Aorta (tissue), 5 donors: ENCODE measurements at places on chromosomes 11 and 22.
A peak's percentile ranks its signal among the peaks of the same experiment; 100 is the strongest.

GRCh38 chr11:104999721-105000120, 23.2 kb downstream of the CASP5 start:
- no peak overlapping the region for H3K27ac ChIP-seq
- no peak for DNase-seq
- H3K4me1 ChIP-seq, result no peaks in the 10 kb centered on the region
- no peaks in the 10 kb centered on the region for H3K27me3 ChIP-seq
- H3K36me3 ChIP-seq, result no peaks in the 10 kb centered on the region

GRCh38 chr22:33654173-33654895, 265.9 kb downstream of the LARGE1 start:
- H3K36me3 ChIP-seq, result no peaks in the 10 kb centered on the region
- H3K4me3 ChIP-seq, result no peak overlapping the region
- no peak overlapping the region for H3K27ac ChIP-seq
- no peak for DNase-seq
- H3K27me3 ChIP-seq, result no peaks in the 10 kb centered on the region
- peaks cover 1% of the 10 kb centered on the region for H3K4me1 ChIP-seq

- no peaks in the 10 kb centered on the region for H3K36me3 ChIP-seq
- H3K27me3 ChIP-seq, result no peaks in the 10 kb centered on the region
- H3K4me1 ChIP-seq, result peaks cover 2% of the 10 kb centered on the region
- no peak for DNase-seq
- H3K4me3 ChIP-seq, result no peak overlapping the region
- H3K27ac ChIP-seq, result no peak overlapping the region
Observed at GRCh38 chr11:86990031-86990430, 34.8 kb upstream of the FZD4 start.

- no peak overlapping the region for H3K4me3 ChIP-seq
- H3K27me3 ChIP-seq, result no peaks in the 10 kb centered on the region
- H3K4me1 ChIP-seq, result no peaks in the 10 kb centered on the region
- no peak for DNase-seq
Observed at GRCh38 chr11:118846181-118846935, 37.3 kb upstream of the CXCR5 start.

DNA sequence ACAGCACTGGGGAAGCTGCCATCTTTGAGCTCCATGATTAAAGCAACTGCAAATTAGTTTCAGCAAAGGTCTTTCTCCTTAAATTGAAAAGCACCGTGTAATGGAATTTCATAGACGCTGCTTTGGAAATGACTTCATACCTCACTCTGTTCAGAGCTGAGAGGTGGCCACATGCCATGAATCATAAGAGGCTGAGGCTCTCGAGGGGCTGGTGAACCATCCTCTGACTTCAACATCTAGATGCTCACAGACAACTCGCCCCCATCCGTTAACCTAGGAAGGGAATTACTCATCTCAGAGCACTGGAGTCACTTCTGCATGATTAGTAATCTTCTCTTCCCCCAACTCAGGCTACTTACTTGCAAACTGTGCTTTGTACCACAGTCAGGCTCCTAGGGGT, 122.3 kb downstream of the RCN1 start:
- no peaks in the 10 kb centered on the region for H3K27me3 ChIP-seq
- no peaks in the 10 kb centered on the region for H3K36me3 ChIP-seq
- no peak overlapping the region for H3K27ac ChIP-seq

DNA sequence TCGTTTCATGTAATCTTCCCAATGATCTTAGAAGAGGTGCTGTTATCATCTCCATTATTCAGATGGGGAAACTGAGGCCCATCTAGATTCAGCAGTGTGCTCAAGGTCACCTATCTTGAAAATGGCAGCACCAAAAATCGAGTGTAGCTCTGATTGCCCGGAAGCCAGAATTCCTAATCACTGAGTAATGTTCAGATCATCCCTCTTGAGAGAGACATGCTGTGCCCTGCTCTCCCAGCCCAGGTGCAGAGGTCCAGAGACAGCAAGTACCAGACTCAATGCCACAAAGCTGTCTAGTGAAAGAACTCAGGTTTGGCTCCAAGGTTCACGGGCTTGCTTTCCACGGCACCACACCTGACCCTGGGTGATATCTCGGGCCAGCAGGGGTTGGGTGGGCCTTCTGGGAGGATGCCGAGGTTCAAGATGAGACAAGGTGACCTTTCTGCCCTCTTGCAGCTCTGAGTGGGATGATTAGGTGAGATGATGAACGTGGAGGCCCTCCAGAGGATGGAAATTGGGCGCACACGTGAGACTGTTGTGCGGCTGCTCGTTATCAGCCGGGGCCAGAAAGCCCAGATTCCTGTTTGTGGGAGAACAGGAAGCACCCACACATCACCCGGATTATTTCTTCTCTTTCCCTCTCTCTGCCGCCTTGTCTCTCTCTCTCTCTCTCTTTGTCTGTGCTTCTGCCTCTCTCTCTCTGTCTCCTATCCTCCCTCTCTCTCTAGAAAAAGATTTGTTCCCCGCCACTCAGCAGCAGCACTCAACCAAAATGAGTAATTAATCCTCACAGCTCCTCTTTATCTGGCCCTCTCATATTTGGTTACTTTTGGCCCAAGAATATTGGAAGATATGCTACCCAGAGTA, 19.0 kb upstream of the RASD2 start:
- H3K4me1 ChIP-seq, result no peaks in the 10 kb centered on the region
- H3K36me3 ChIP-seq, result no peaks in the 10 kb centered on the region

DNA sequence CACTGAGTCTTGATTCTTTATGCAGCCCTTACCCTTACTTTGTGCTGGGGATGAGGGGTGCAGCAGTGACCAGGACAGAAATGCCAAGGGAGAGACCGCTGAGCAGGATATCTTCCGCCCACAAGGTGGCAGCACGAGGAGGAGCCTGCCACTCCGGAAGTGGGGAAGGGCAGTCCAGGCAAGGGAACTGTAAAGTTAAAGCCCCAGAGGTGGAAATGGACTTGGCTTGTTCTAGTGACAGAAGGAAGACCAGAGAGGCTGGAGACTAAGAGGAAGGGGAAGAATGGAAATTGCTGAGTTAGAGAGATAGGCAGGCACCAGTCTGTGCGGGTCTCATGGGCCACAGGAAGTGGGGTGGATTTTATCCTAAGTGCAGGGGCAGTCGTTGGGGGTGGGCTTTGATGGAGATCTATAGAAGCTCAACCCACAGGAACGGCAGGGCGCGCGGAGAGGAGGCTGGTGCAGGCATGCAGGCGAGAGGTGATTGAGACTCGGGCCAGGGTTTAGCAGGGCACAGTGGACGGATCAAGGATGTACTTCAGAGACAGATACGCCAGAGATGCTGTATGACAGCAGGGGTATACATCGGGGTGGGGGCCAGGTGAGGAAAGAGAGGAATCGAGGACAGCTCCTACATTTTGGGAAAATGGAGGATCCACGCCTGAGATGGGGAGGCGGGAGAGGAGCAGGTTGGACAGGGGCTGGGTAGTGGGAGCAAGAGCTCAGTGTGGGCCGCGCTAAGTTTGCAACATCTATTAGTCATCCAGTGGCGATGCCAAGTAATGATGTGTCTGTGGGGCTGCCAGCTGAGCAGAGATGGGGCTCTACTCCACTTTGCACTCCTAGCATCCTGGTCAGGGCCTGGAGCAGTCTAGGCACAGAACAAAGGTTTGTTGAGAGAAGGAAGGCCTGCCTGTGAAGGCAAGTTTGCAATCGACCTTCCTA, 3.3 kb upstream of the GRK2 start:
- H3K4me1 ChIP-seq, result no peaks in the 10 kb centered on the region
- no peak overlapping the region for H3K4me3 ChIP-seq
- no peaks in the 10 kb centered on the region for H3K27me3 ChIP-seq

GRCh38 chr11:68810164-68810563, 31.6 kb downstream of the CPT1A start:
- peak; percentile 70 for DNase-seq
- peaks cover 2% of the 10 kb centered on the region for H3K36me3 ChIP-seq
- H3K27me3 ChIP-seq, result no peaks in the 10 kb centered on the region
- no peak overlapping the region for H3K4me3 ChIP-seq
- H3K27ac ChIP-seq, result no peak overlapping the region
- no peaks in the 10 kb centered on the region for H3K4me1 ChIP-seq

- no peaks in the 10 kb centered on the region for H3K36me3 ChIP-seq
- H3K27ac ChIP-seq, result no peak overlapping the region
- no peaks in the 10 kb centered on the region for H3K4me1 ChIP-seq
- H3K4me3 ChIP-seq, result no peak overlapping the region
Observed at GRCh38 chr11:44424841-44425240, 114.9 kb upstream of the ALX4 start.

DNA sequence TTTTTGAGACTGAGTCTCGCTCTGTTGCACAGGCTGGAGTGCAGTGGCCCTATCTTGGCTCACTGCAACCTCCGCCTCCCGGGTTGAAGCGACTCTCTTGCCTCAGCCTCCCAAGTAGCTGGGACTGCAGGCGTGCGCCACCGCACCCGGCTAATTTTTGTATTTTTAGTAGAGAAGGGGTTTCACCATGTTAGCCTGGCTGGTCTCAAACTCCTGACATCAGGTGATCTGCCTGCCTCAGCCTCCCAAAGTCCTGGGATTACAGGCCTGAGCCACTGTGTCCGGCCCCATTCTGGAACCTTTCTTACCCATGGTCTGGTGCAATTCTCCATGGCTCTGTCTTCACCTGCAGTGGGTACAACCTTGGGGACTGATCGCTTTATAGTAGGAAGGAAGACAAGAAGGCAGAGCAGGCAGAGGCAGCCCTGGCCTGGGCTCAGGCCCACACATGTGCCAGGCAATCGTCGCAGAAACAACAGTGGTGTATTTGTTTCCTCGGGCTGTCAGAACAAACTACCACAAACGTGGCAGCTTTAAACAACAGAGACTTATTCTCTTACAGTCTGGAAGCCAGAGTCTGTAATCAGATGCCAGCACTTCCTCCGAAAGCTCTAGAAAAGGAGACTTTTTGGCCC, 4.0 kb upstream of the PTGDR2 start:
- DNase-seq, result peak; percentile 24
- no peak overlapping the region for H3K27ac ChIP-seq
- H3K36me3 ChIP-seq, result no peaks in the 10 kb centered on the region
- no peak overlapping the region for H3K4me3 ChIP-seq

- no peaks in the 10 kb centered on the region for H3K27me3 ChIP-seq
- H3K36me3 ChIP-seq, result no peaks in the 10 kb centered on the region
- H3K4me1 ChIP-seq, result no peaks in the 10 kb centered on the region
- DNase-seq, result no peak
Observed at GRCh38 chr11:57560146-57560545, 7.3 kb downstream of the UBE2L6 start.

GRCh38 chr11:133350045-133350444, 182.3 kb downstream of the OPCML start:
- no peaks in the 10 kb centered on the region for H3K4me1 ChIP-seq
- no peak overlapping the region for H3K27ac ChIP-seq
- H3K4me3 ChIP-seq, result no peak overlapping the region
- DNase-seq, result no peak
- no peaks in the 10 kb centered on the region for H3K27me3 ChIP-seq

GRCh38 chr11:1088927-1089737, 14.5 kb downstream of the MUC2 start:
- no peaks in the 10 kb centered on the region for H3K4me1 ChIP-seq
- no peaks in the 10 kb centered on the region for H3K27me3 ChIP-seq
- no peak overlapping the region for H3K27ac ChIP-seq
- H3K36me3 ChIP-seq, result no peaks in the 10 kb centered on the region

DNA sequence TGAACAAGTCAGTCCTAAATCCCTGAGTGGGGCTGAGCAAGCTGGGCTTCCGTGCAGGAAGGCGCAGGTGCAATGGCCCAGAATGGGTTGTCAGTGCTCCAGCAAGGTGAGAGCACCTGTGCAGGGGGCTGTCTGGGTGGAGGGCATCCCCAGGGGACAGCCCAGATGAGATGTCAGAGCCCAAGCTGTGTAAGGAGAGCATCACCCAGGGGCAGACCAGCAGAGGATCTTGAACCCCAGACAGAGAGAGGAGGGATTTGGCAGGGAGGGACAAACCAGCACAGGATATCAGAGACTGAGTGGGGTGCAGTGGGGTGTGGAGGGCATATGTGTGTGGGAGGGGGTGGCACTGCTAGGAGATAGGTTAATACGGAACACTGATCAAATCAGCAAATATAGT, 114.9 kb upstream of the TMEM45B start:
- DNase-seq, result no peak
- H3K36me3 ChIP-seq, result no peaks in the 10 kb centered on the region
- H3K4me3 ChIP-seq, result no peak overlapping the region
- H3K27ac ChIP-seq, result no peak overlapping the region
- no peaks in the 10 kb centered on the region for H3K4me1 ChIP-seq

- no peak for DNase-seq
- H3K4me1 ChIP-seq, result peaks cover 3% of the 10 kb centered on the region
- no peak overlapping the region for H3K4me3 ChIP-seq
- no peaks in the 10 kb centered on the region for H3K27me3 ChIP-seq
Observed at GRCh38 chr11:33687733-33688479, 12.7 kb downstream of the C11orf91 start.

DNA sequence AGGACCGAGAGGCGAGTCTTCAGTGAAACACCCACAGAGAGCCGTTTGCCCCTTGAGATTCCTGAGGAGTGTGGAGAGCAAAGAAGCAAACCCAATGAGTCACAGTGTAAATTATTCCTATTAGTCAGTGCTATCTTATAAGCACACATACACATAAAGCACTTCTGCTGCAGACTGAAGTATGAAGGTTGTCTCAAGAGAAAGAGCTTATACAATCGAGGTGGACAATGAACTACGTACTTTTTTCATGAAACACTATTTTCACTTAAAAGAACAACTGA, 37.3 kb downstream of the GALNT18 start:
- peak overlapping the region; percentile 91 for H3K27ac ChIP-seq
- no peaks in the 10 kb centered on the region for H3K27me3 ChIP-seq
- H3K4me3 ChIP-seq, result no peak overlapping the region
- DNase-seq, result no peak
- peaks cover 15% of the 10 kb centered on the region for H3K4me1 ChIP-seq

DNA sequence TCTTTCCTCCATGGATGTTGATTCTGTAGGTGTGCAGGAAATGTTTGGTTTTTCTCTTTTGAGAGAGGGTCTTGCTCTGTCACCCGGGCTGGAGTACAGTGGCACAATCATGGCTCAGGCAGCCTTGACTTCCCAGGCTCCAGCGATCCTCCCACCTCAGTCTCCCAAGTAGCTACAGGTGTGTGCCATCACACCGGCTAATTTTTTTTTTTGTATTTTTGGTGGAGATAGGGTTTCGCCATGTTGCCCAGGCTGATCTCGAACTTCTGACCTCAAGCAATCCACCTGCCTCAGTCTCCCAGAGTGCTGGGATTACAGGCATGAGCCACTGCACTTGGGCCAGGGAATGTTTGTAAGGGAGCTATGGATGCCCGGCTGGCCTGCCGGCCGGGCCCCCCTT, 4.5 kb downstream of the PRR5 start:
- H3K27me3 ChIP-seq, result no peaks in the 10 kb centered on the region
- no peak for DNase-seq
- H3K4me1 ChIP-seq, result no peaks in the 10 kb centered on the region
- H3K4me3 ChIP-seq, result no peak overlapping the region
- no peaks in the 10 kb centered on the region for H3K36me3 ChIP-seq

- H3K4me1 ChIP-seq, result peaks cover 7% of the 10 kb centered on the region
- H3K36me3 ChIP-seq, result no peaks in the 10 kb centered on the region
- no peak for DNase-seq
- no peak overlapping the region for H3K4me3 ChIP-seq
Observed at GRCh38 chr22:31244943-31245451, 32.9 kb downstream of the LIMK2 start.

GRCh38 chr11:1805525-1805924, 29.3 kb upstream of the SYT8 start:
- DNase-seq, result no peak
- no peaks in the 10 kb centered on the region for H3K27me3 ChIP-seq
- no peaks in the 10 kb centered on the region for H3K4me1 ChIP-seq
